ENCODE measurements at places on chromosomes 13 and 19.

DNA sequence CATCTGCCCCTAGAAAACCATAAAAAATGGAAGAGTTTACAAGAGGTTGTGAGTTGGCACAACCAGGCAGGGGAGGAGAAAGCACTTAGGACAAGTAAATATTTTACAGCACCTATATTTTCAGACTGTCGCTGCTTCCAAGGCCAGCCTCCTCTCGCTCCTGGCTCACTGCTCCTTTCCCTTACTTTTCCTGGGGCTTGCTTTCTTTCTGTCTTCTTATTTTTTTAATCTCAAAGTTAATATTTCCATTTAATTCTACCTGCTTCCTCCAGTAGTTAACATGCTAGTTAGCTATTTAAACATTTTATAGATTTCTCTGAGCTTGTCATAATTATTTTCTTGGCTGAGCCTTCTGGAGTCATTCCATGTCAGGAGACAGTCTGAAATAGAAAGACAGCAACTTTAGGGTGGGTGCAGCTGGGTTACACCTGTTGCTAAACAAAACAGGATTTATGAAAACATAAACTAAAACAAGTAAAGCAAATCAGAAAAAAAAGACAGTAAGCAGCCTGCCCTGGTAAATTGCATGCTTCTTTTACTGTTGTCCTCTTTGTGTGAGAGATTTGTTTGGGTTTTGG is 330.1 kb downstream of the DLEU7 start:
- DNase-seq = no peak

DNA sequence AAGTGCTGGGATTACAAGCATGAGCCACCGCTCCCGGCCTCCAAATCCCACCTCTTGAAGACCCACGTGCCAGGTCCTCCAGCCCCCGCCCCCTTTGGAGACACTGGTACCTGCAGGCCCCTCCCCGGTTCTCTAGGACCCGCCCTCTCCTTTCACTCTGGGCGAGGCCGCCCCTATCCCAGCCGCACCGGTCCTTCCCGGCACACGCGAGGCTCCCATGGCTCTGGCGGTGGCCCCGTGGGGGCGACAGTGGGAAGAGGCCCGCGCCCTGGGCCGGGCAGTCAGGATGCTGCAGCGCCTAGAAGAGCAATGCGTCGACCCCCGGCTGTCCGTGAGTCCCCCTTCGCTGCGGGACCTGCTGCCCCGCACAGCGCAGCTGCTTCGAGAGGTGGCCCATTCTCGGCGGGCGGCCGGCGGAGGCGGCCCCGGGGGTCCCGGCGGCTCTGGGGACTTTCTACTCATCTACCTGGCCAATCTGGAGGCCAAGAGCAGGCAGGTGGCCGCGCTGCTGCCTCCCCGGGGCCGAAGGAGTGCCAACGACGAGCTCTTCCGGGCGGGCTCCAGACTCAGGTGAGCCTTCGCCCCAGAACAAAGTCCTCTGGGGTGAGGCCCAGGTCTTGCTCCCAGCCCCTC is at the start of gene CBLC:
CBLC (plus strand) TSS at position 176 of the 633 bp plus-strand sequence; CDS start at position 218, 42 bp downstream.
- no peak for DNase-seq

GRCh38 chr19:52370341-52370710 is 603 bp downstream of the ZNF880 start:
- no peak for DNase-seq

DNA sequence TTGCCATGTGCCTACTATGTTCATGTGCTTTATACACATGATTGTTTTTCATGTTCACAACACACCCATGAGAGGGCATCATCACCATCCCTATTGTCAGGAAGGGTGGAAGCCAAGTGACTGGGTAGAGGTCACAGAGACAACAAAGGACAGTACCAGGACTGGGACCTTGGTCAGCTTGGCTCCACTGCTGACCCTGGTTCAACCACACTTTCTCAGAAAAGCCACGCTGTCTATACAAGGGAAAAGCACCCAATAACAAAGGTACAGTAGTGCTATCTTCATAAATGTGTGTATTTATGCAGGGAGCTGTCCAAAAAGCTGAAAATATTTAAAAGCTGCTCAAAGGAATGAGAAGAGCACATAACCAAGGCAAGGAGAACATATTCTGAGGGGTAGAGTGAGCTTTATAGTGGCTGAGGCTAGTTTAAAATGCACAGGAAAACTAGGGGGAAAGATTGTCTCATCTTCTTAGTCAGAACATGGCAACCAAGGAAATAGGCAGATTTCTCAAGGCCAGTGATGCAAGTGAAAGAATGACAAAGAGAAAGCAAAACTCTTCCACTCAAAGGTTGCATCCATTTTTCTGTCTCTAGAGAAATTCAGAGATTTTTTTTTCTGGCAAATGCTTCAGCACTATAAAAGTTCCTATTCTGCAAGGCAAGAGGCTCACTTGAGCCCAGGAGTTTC is 415.0 kb downstream of the FOXO1 start:
- DNase-seq = no peak

DNA sequence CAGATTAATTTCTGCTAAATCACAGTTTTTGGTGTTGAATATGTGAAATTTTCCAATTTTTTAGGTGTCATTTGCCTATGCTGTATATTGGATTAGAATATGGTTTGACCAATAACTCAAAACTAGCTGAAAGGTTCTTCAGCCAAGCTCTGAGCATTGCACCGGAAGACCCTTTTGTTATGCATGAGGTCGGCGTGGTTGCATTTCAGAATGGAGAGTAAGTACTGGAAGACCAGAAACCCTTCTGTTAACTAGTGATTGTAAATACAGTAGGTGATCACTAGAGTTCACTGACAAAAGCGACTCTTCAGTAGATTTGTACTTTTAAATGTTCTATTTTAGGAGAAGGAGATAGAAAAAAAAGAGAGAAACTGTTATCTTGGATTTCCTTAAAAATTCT is 22.3 kb downstream of the CDC16 start:
- DNase-seq = no peak

DNA sequence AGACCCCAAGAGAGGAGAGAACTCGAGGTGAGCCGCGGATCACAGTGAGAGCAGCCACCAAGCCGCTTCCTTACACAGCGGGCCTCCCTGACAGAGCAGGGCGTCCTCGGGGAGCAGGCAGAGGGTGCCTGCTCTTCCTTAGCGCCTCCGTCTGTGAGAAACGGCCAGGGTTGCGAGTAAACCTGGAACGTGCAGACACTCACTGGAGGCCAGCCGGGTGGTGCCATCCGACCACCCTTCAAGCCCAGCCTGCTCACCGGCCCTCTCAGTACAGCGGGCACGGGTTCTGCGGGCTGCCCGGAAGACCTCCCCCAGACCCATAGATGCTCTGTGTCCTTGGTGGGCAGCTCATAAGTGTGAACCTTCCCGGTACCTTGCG is 9.6 kb downstream of the DOT1L start:
- DNase-seq = no peak

DNA sequence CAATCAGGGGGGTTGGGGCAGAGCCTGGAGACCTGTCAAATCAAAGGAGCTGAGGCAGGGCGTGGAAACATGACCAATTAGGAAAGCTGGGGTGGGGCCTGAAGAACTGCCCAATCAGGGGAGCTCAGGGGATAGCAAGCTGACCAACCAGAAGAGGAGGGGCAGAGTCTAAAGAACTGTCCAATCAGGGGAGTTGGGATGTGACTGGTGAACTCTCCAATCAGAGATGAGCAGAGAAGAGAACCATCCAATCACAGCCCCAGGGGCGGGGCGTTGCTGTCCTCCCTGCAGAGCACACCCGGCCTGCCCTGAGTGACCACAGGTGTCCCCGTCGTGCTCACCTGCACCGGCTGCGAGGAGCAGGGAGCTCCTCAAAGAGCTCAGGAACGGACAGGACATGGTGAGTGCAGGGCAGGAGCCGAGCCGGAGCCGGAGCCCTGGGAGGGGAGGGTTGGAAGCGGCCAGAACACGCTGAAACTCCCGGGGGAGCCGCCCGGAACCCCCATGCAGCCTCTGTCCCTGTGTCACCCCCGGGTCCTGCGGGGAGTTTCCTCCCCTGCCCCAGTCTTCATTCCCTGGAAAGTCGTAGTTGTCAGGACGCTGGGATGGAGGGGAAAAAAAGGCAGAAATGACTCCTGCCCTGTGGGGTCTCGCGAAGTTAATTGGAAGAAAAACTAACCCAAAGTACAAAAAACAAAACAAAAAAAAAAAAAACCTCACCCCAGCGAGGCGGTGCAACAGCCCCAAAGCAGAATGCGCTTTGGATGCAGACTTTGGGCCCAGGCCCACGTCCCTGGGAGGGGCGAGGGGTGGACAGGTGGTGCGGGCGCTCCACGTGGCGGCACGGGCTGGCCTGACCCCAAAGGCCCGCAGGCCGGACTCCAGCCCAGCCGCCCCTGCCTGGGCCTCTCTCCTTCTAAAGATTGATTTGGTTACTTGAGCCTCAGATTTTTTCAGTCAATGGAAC is at the start of gene ZNF556:
ZNF556 (plus strand) TSS at position 311 of the 967 bp plus-strand sequence; CDS start at position 398, 87 bp downstream.
- no peak for DNase-seq

DNA sequence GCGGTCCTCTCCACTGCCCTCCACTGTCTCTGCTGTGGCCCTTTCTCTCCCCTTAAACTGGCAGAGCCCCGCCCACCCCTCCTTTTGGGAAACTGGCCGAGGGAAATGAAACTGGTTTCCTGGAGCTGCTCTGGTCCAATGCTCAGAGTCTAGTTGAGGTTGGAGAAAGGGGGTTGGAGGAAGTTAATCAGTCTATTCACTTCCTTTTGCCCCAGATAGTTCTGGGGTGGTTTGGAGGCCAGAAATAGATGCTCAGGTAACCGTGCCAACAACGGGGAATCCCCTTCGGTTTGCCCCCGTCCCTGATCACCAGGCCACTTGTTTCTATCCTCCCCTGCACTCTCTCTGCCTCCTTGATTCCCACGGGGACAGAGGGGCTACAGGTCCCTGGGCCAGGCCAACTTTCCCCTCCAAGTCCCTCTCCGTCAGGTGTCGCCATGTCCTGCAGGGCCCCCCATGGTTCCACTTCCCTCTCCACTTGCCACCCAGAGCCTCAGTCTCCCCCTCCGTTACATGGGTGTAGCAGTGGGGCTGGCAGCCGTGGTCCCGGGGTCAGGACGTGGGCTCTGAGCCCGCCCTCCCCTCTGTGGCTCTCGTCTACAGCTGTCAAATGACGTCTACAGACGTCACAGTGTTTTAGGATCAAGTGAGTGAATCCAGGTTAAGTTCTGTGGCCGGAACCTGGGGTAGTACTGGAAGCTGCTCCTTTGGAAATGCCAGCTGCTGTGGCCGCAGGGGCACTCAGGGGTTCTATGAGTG is at the start of gene IL4I1:
IL4I1 (minus strand) TSS at position 25 of the 759 bp plus-strand sequence. CDS start 727 bp downstream, outside the sequence.
- DNase-seq = peak; percentile 42

DNA sequence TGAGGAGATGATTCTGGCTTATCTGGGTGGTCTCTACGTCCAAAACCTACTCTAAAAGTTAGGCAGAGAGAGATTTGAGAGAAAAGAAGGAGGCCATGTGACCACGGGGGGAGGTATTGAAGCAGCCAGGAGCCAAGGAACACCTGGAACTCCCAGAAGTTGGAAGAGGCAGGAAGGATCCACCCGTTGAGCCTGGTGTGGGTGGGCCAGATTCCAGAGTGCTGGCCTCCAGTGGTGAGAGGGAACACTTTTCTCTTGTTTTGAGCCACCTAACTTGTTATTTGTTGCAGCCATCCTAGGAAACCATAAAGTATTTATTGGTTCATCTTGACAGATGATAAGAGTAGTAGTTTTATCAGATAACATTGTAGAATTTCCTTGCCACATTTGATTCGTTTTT is 396.9 kb downstream of the MYO16 start:
- DNase-seq = no peak

- peak; percentile 1 for DNase-seq
Measured at GRCh38 chr13:107157271-107157670, 589.3 kb upstream of the ARGLU1 start.

DNA sequence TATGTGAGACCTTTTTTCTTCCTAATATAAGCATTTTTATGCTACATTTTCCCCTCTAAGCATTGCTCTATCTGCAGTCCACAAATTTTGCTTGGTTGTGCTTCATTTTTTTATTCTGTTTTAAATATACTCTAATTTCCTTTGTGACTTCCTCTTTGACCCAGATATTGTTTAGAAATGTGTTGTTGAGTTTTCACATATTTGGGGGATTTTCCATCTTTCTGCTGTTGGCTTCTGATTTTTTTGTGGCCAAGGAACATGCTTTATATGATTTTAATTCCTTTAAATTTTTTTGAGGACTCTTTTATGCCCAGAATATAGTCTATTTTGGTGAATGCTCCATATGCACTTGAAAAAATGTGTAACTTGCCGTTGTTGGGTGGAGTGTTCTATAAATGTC is 22.9 kb downstream of the UBAC2 start:
- no peak for DNase-seq

DNA sequence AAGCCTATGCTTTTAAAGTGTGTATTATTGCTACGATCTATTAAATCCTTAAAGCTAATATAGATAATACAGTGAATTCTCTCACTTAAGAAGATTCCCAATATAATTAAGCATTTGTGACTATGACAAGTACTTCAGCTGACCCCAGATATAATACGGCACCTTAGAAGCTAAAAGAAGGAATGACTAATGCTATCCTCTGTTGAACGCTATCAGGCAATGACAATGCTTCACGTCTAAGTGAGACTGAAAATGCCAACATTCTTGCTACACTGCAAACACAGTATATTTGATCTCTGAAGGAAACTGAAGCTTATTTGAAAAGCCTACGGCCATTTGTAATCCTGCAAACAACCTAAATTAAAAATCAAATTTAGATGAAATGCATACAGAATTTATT is 19.7 kb downstream of the VWA8 start:
- peak; percentile 17 for DNase-seq

DNA sequence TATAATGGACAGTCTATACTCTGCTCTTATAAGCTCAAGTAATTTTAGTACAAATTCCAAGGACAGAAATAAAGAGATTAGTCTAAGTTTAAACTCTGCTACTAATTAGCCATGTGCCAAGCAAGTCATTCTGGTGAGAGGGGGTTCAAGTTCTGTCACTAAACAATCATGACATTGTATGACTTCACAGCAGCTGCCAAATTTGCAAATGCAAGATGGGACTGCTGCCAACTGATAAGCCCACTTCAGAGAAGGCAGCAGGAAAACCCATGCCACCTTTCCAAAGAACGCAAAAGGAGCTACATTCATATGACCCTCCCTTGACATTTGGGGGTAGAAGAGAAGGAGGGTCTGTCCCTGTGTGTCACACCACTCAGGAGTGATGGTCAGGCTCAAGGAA is 60.7 kb upstream of the RFXAP start:
- no peak for DNase-seq

DNA sequence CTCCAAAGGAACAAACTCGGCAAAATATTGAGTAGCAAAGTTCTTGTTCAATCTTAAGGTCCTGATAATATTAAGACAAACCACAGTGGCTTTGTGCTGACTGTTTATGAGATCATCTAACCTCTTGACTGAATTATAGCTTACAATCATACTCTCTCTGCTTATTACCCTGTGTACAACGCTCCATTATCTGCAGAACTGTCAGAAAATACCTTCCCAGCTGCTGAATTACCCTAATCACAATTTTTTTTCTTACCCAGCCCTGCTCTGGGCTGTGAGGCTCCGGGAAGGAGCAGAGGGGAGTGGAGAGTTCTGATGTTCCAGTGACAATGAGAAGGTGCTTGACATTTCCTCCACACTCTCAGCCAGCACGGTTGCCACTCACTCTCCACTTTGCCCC is 64.8 kb downstream of the DCT start:
- DNase-seq = peak; percentile 14

GRCh38 chr19:43779820-43780219 is 953 bp downstream of the KCNN4 start:
- no peak for DNase-seq

GRCh38 chr13:110610955-110611595 is 4.3 kb upstream of the NAXD start:
- peak; percentile 21 for DNase-seq

GRCh38 chr19:54268936-54269335 is 11.9 kb upstream of the LILRB5 start:
- DNase-seq = no peak

GRCh38 chr19:47464675-47465419 is 6.8 kb downstream of the SLC8A2 start:
- no peak for DNase-seq
